ENCODE measurements at places on chromosomes 12 and 14.

- no peak for DNase-seq
These were observed 231.7 kb downstream of the NRXN3 start for GRCh38 chr14:78401866-78402265.

DNA sequence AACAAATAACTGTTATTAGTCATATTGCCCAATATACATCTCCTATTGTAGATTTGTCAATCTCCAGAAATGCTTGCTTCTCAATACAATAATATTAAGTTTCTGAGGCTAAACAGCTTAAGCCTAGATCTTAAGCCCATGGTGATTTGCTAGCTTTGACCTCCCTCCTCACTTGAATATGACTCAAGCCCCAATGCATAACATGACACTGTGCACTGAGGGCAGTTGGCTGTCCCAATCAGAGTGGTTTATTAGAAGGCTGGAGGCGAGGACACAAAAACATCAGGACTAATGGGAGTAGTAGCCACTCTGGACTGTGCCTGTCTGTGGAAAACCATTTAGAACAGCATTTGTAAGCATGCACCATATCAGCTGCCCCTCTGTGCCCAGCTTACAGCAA lies 81.1 kb upstream of the GTF2A1 start:
- no peak for DNase-seq

GRCh38 chr12:124734224-124734788 lies 129.4 kb downstream of the SCARB1 start:
- no peak for DNase-seq

GRCh38 chr14:28831126-28831525 lies 64.5 kb downstream of the FOXG1 start:
- DNase-seq = no peak

DNA sequence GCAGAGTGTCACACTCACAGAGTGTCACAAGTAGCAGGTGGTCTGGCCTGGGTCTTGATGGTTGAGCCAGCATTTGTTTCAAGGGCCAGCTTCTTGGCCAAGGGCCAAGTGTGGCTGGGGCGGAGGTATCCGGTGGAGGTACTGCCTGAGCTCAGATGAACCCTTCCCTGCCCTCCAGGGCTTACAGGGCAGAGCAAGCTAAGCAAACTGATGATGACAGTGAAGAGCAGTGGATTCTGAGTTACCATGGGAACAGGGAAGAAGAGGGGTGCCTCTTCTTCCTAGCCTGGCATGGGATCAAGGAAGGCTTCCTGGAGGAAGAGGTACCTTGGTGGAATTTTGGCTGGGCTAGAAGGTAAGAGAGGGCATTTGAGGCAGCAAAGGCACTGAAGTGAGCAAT lies 35.7 kb downstream of the MVK start:
- no peak for DNase-seq

All from osteocyte (in vitro differentiated cells).